AG04449 (cell line): ENCODE measurements at places on chromosomes 4 and X.

GRCh38 chr4:10273030-10273429 lies 156.4 kb upstream of the WDR1 start:
- DNase-seq, result no peak

DNA sequence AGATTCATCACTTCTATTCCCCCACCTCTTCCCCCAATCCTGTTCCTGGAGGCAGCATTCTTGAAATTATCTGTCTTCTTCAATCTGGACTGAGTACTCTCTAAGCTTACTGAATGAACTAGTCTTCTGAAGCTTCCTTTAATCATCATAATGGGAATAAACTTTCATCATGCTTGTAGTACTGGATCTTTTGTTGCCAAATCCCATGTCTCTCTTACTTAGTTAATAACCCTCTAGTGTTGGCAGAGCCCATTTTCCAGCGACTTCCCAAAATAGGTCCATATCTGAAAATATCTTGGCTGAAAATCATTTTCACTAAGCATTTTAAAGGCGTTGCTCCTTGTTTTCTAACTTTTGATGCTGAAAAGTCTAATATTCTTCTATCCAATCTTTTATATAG lies 39.6 kb downstream of the RPS6KA3 start:
- DNase-seq, result no peak

GRCh38 chrX:119186763-119187162 lies 49.3 kb upstream of the PGRMC1 start:
- no peak for DNase-seq

GRCh38 chr4:113849771-113850170 lies 88.2 kb upstream of the CAMK2D start:
- DNase-seq, result no peak

- DNase-seq, result no peak
Measured at GRCh38 chr4:110172972-110173371, 25.4 kb downstream of the ELOVL6 start.

DNA sequence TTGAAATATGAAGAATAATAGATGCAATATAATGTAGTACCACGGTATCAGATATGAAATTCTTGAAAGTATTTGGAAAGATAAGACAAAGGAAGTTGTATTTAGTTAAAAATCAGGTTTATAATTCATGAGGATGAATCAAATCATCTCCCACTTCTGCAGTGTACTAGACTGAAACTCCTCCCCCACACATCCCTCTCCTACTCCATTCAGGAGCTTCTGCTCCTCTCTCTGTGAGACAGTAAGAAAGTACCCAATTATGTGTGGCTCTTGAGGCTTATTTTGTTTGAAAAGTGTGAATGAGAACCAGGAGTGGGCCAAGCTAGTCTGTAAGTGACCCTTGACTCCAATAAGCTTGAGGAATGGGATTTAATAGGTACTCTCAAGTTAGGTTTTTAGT lies 9.5 kb downstream of the SLAIN2 start:
- DNase-seq, result no peak

DNA sequence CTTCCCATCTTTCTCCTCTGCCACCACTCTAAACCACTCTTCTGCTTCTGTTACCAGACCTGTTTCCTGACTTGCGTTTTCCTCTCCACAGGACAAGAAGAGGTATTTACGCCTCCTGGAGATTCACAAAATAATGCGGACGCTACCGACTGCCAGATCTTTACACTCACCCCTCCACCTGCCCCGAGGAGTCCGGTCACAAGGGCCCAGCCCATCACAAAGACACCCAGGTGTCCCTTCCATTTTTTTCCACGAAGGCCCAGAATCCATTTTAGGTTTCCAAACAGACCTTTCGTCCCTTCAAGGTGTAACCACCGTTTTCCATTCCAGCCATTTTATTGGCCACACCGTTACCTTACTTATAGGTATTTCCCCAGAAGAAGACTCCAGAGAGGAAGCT lies 8.2 kb downstream of the ODAPH start:
- no peak for DNase-seq

DNA sequence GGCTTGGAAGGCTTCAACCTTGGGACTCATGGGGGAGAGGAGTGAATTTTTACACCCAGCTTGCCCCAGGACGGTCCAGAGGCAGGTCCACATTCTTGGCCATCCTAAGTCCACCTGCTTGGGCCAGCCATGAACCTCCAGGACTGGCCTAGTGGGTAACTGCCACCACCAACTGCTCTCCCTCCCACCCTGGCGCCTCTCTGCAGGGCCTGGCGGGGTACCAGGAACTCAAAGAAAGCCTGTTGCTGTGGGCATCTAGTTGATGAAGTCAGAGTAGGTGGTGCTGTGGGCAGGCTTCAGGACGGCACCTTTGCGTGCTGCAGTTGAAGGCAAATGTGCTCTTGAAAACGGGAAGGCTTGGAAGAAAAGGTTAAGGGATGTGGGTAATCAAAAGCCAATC lies 12.0 kb downstream of the BCOR start:
- no peak for DNase-seq

GRCh38 chr4:152709675-152710438 lies 30.1 kb upstream of the TMEM154 start:
- no peak for DNase-seq

DNA sequence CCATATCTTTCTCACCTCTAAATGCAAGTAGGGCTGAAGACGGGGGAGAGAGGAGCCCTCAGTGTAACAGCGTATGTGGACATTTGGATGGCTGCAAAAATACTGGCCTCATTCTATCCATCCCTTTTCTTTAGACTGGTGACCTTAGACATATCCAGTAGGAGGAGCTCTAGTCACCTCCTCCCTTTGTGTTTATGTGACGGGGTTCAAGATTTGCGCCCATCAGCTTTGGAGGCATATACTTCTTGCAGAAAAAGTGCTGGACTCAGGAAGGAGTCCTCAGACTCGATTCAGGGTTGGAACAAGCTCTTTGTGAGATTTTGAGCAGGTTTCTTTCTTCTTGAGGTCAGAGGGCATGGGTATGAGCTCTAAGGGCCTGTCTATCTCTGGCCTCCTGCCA lies 86.2 kb downstream of the MAMLD1 start:
- DNase-seq, result no peak

GRCh38 chr4:7387925-7388324 lies 46.8 kb downstream of the PSAPL1 start:
- DNase-seq, result no peak

DNA sequence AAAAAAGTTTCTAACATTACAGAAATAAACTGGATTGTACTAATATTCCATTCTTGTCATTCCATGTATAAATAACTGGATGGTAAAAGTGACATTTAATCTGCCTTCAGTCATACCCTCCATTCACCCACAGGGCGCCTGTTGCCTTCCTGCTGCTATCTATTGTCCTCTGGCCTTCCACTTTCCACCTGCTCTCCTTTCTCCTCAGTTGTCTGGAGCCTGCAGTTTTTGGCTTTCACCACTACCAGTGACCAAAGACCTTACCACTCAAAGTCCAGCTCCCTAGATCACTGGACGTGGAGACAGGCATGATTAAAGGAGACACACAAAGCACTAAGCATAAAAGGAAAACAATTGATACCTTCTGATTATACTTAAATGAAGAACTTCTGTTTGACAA lies 46.2 kb upstream of the NHS start:
- no peak for DNase-seq

- no peak for DNase-seq
Measured at GRCh38 chrX:154355094-154355775, 19.2 kb downstream of the FLNA start.

DNA sequence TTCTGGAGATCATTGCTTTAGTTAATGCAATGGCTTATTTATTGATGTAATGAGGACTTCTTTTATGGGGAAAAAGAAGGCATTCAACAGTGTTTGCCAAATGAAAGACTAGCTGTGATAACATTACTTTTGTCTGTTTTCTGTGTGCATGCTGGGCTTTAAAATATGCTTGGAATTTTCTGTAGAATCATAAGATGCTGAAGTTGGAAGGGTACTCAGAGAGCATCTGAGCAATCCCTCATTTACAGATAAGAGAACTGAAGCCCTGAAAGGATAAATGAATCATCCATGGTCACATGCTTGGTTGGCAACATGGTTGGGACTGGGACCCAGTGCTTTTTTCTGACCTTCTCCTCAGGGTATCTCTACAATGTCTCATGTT lies 31.4 kb upstream of the PITX2 start:
- DNase-seq, result peak; percentile 31

- no peak for DNase-seq
Measured at GRCh38 chrX:40260146-40260747, 162.5 kb upstream of the BCOR start.

DNA sequence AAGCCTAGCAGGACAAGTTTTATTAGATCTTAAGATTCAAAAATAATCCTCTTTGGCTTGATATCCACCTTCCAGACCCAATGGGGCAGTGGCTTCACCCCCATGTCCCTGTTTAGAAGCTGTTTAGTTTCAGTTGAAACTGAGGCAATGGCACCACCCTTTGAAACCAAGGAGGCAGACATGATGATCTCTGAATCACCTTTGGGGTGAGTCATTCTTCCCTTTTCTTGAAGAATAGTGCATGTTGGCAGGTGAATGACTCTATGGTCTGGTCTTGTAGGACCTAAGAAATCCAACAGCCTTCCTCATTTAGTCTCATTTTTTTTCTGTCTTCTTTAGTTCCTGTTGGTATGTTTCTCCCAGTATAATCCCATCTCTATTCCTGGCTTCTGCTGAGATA lies 29.5 kb upstream of the BMP15 start:
- DNase-seq, result no peak

GRCh38 chr4:164095313-164096110 lies 601.0 kb downstream of the TMA16 start:
- no peak for DNase-seq

DNA sequence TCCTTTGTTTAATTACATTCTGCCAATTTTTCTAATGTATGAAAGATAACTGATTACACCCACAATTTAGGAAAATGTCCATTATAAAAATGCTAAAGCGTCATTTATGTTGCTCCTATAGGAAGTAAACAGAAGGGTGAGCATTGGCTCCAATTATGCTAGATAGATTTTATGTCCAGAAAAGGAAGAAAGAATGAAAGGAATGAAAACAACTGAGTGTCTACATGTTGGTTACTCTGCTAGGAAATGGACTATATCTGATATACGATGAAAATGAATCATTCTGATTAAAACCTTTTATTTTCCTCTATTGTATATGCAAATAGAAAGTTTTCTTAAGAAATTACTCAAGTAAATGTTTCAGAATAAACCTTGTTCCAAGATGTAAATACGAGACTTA lies 1.6 kb downstream of the ENAM start:
- DNase-seq, result no peak

- no peak for DNase-seq
Measured at GRCh38 chr4:77877167-77877566, 14.5 kb downstream of the MRPL1 start.
